Lung microvascular endothelial cell (primary cell): ENCODE measurements at places on chromosomes 2 and 18.

- DNase-seq = no peak
These were observed 189.1 kb downstream of the FSHR start for GRCh38 chr2:48965204-48965603.

GRCh38 chr2:238912228-238912915 is 64.5 kb downstream of the TWIST2 start:
- no peak for DNase-seq

GRCh38 chr2:227377467-227378351 is 1.4 kb downstream of the TM4SF20 start:
- DNase-seq = no peak

- peak; percentile 76 for DNase-seq
These were observed 2.9 kb upstream of the ATOH8 start for GRCh38 chr2:85750587-85751575.
